ENCODE measurements at places on chromosomes 3 and 15.

DNA sequence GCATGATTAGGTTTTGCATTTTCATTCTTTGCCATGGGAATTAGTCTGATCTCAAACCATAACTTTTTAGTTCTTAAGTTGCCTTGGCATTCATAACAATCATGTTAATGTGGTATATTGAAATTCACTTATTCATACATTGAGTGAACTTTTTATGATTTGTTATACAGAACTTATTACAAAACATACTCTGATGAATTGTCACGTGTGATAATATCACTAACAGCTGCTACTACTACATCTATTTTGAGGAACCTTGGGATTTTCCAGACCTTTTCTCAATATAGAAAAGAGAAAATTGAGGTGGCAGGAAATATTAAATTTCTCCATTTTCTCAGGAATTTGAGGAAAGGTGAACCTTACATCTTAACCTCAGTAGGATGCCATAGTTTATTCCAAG, 9.2 kb downstream of the LXN start:
- no peak for DNase-seq

DNA sequence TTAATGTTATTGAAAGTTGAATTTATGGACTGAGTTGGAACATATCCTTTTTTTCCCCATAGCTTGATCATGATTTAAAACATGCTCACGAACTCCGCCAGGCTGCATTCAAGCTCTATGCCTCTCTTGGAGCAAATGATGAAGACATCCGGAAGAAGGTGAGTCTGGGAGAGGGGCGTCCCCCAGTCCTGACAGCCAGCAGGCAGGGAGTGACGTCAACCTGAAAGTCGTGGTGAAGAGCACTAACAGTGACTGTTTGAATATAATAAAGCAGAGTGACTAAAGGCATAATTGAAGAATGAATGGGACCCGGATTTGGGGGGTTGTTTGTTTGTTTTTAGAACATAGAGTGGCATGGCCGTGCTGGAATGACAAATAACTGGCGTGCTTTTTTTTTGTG, 57.9 kb downstream of the ARMC8 start:
- DNase-seq = no peak

GRCh38 chr3:83074485-83074884, 1313.0 kb upstream of the GBE1 start:
- DNase-seq = no peak

DNA sequence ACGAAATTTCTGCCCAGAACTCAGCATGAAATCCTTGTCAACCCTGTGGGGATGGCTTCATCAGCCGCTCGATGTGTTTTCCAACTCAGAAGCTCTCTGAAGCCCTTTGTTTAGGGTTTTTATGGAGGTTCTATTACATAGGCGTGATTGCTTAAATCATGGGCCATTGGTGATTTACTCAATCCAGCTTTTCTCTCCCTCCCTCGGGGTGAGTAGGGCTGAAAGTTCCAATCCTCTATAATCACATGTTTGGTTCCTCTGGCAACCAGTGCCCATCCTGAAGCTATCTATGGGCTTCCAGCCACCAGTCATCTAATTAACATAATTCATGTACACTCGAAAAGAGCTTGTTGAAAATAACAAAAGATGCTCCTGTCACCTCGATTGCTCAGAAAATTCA, 51.6 kb downstream of the GATM start:
- no peak for DNase-seq

DNA sequence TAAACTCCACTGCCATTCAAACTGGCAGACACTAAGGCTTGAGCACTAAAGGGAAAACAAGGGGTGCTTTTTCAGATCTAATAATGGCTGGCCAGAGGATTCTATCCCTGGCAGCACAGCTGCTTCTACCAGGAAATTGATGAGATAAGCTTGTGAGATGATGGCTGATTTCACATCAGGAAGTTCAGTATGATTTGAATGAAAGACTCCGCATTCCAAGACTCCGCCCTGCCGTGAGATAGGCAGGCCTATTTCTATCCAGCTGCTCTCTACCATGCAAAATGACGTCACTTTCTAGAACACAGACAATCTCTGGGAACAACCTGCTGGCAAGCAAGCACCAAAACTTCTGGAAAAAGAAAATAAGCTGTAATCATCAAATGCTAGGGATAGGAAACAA, 171.8 kb downstream of the WDR76 start:
- DNase-seq = no peak

All from NCI-H1092 treated with DMSO at 0.1 percent for 48 hours (cell line).